ENCODE measurements at places on chromosomes 13 and 19.

- no peak for DNase-seq
Observed at GRCh38 chr13:91470084-91470621, 71.7 kb downstream of the GPC5 start.

DNA sequence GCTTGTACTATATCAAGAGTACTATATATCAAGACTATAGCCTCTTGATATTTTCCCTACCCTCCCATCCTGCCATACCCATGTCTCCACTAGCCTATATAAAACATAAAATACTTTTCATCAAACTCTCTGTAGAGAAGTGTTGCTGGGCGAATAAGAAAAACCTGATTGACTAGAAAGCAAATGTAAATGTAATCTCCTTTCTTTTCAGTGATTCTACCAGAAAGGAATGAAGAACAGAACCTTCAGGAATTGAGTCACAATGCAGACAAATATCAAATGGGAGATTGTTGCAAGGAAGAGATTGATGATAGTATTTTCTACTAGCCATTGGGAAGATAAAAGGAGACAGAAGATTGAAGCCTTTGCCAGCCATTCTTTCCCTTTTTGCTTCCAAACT, 89.2 kb downstream of the KCNRG start:
- peak; percentile 46 for DNase-seq

- DNase-seq: peak; percentile 37
Observed at GRCh38 chr19:1468821-1469254, 10.2 kb downstream of the C19orf25 start.

DNA sequence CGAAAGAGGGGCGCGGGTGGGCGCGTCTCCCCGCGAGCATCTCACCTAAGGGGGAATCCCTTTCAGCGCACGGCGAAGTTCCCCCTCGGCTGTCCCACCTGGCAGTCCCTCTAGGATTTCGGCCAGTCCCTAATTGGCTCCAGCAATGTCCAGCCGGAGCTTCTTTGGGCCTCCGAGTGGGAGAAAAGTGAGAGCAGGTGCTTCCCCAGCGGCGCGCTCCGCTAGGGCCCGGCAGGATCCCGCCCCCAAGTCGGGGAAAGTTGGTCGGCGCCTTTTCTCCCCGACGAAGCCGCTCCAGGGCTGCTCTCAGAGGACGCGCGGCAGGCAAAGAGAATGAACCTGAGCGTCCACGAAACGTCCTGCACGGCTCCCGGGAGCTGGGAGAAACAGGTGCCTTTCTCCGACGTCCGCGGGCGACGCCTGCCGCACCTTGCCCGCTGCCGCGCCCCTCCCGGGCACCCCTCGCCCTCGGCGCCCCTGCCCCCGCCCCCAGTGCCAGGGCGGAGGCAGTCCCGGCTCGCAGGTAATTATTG, 366 bp upstream of the KL start:
- DNase-seq: no peak

GRCh38 chr19:58183817-58184215, 955 bp downstream of the ZNF274 start:
- DNase-seq: no peak

DNA sequence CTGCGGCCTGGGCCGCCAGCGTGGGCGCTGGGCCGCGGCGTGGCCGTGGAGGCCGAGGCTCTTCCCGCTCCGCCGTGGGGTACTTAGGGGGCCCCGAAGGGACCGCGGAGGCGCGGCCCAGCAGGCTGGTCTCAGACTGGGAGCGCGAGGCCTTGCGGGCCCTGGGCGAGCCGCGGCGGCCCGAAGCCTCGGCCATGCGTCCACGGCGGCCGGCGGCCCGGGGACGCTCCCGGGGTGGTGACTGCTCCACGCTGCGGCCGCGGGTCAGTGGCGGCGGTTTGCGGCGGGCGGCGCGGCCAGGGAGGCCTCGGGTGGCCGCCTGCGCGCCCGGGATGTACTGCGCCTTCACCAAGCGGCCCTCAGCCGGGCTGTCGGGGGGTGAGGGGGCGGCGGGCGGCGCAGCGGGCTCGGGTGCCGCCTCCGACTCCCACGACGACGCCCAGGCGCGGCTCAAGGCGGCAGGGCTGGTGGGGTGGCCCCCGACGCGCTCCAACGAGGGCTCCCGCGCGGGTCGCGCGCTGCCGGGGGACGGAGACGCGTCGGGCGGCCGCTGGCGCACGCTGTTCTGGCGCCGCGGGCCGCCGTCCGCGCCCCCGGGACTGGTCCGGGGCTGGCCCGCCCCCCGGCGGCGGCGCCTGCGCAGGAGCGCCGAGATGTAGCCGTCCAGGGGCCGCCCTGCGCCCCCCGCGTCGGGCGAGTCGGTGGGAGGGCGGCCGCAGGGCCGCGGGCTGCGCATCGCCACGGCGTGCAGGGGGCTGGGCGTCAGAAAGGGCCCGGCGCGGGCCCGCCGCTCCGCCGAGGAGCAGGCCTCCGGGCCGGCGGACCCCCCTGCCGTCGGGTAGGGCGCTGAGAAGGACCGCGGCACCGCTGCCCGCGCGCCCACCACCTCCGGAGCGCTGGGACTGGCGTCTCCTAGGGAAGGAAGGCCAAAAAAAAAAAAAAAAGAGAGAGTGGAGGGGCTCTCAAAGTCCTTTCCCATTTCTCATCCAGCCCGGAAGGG, 11.7 kb downstream of the DACT3 start:
- DNase-seq: no peak
